Hematopoietic multipotent progenitor cell treated with erythropoietin and hydrocortisone succinate and interleukin-3 and kit ligand, for 4 days (in vitro differentiated cells): ENCODE measurements at places on chromosomes 4 and X.
A peak's percentile ranks its signal among the peaks of the same experiment; 100 is the strongest.

DNA sequence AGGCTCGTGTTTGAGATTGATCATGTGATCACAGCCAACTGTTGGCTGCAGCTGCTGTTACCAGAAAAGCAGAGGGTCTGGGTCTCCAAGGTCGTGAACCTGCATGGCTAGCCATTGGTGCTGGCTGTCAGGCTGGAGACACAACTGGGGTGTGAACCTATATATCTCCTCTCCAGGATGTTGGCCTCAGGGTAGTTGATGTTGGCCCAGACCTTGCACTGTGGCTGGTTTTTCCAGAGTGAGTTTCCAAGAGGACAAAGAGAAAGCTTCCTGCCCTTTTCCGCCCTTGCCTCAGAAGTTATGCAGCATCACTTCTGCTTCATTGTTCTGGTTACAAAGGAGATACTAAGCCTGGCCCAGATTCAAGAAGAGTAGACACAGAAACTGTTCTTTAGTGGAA lies 607.8 kb upstream of the HS3ST1 start:
- no peak for DNase-seq

GRCh38 chr4:15809058-15809457 lies 30.9 kb downstream of the CD38 start:
- peak; percentile 57 for DNase-seq

DNA sequence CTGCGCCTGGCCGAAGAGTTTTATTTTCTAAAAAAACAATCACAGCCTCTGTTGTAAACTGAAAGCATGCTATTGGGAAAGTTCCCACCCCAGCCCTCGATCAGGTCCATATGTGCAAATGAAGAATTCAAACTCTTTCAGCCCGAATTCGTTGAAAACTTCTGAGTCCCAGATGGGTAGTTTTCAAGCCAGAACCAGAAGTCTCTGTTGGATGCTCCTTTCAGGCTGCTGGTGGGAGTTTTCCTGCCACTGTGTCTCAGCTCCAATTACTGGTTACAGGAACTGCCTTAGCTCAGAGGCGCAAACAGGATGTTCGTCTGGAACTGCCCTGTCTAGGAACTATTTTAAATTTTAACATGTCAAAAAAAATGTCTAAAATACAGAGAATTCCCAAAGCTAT lies 9.3 kb upstream of the ALG13 start:
- DNase-seq, result no peak

- DNase-seq, result no peak
These were observed 80.2 kb downstream of the SCD5 start for GRCh38 chr4:82718162-82718940.

- no peak for DNase-seq
These were observed 2.5 kb upstream of the RS1 start for GRCh38 chrX:18674417-18674787.

GRCh38 chr4:169968999-169969398 lies 57.2 kb downstream of the MFAP3L start:
- DNase-seq, result no peak

GRCh38 chr4:126697748-126698147 lies 935.0 kb upstream of the INTU start:
- DNase-seq, result no peak

DNA sequence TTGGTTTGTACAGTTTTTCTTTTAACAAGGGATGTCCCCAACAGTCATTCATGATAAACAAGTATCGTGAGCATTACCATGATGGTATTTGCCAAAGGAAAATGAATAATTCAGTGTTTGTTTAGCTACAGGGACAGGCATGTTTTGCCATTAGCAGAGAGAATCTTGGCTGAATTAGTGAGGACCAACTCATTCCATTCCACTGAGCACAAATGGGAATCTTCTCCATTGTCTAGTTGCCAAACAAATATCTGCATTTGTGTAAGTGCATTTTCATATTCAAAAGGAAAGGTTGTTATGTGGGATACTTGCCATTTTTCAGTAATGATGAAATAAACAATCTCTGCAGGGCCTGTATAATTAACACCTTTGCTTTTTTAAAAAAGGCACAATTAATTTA lies 1762.6 kb downstream of the RPA4 start:
- DNase-seq, result no peak

GRCh38 chr4:55184600-55185523 lies 59.5 kb upstream of the KDR start:
- peak; percentile 40 for DNase-seq

DNA sequence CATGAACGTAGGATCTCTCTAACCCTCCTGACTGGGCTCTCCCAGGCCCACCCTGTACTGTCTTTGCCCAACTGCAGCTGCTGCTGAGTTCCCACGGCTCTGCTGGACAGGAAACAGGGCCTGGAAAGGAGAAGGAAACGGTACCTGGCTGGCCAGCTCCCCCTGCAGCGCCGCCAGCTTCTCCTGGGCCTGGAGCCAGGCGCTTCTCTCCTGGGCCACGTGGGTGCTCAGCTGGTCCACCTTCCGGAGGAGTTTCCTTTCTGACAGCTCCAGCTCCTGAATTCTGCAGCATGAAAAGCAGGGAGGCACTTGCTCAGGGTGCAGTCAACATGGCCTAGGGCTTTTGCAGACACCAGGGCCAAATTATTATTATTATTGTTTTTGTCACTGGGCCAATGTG lies 6.5 kb downstream of the C4orf50 start:
- no peak for DNase-seq

- no peak for DNase-seq
These were observed 140.1 kb upstream of the SMIM31 start for GRCh38 chr4:164613792-164614191.

DNA sequence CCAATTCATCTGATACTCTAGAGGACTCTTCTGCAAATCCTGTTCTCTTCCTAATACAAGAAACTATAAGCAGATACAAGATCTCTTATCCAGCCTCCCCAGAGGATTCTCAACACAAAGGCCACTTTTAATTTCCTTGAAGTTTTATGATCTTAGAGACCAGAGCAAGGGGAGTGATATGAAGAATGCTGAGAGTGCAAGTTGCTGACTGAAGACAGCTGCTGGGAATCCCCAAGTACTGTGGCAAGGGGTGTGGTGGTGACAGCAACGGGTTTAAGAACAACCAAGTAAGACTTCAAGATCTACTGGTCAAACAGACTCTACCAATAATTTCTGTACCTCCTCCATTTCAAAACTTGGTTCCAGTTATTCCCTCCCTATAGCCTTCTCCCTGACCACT lies 7.0 kb downstream of the AMMECR1 start:
- peak; percentile 49 for DNase-seq

DNA sequence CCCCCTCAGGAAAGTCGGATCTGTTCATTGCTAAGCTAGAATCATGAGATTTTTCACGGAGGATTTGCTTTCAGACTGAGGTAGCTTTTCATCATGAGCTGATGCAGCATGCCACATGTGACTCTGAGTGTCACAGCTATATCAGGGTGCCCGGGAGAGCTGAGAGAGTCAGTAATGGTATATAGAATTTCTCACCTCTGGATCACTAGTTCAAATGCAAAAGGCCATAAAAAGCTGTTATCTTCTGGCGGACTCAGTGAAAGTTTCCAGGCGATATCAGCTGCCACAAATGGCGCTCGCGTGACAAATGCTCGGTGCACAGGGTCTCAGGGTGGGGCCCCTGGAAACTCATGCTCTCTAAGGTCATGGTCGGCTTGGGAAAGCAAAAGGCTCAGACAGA lies 150.1 kb downstream of the DHX15 start:
- no peak for DNase-seq

DNA sequence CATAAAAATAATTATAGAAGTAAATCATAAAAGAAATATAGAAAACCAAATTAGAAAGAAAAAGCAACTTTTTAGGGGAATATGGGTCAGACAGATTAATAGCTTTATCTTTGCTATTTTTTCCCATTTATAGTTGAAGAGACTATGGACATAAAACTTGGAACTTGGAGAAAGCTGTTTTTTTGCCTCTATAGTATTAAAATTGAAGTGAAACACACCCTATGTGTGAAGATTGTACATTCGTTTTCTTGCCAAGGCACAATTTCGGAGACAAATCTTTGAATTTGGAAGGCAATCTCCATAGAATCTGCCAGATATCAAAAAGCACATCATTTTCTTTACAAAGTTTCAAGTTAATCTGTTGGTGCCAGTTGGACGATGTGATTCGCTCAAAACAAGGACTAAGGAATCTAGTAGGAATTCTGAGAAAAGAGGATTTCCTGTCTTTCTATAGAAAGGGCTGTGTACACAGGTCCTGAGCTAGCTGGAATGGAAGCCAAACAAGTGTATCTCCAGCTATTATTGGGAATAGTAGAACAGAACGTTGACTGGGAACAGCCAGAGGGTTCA lies 156.3 kb downstream of the SLC7A11 start:
- DNase-seq, result no peak

- DNase-seq, result no peak
These were observed 406.5 kb downstream of the IQCM start for GRCh38 chr4:149409146-149409545.

DNA sequence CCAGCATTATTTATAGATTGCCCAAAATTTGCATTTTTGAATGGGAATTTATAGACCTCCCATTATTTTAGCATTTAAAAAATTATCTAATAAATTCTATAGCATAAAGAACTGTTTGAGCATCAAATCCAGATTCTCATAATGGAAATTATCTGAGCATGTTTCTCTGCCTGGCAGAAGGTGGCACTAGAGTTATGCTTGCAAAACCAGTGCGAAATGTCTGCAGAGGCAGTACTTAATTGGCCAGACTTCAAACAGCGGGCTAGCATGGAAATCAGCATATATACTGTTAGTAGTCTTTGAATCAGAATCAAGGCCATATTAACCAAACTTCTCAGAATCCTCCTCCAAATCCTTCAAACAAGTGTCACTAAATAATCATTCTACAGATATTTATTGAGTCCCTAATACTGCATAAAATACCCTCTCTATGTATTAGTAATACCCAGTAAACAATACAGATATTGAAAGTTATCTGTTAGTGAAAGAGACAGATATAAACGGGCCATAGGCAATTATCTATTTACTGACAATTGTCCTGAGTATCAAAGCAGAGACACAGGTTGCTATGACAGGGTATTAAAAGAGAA lies 78.7 kb upstream of the DCLK2 start:
- peak; percentile 78 for DNase-seq

- no peak for DNase-seq
These were observed 61.5 kb upstream of the MAGEB2 start for GRCh38 chrX:30153881-30154260.

DNA sequence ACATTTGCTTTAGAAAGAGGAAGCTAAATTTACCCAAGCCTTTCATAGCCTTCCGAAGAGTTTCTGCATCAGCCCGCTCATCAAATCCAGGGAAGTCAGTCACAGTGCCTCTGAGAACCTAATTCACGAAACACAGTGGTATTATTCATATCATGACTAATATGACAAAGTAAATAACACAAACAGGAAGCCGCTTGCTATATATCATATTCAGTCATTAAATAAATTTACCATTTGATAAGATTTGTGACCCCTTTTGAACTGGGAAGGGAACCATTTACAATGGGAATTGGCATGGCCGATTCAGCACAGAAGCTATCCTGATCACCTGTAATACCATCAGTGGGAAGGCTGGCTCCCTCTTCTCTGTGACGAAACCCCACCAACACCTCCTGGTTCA lies 10.5 kb downstream of the ANXA5 start:
- DNase-seq, result no peak

DNA sequence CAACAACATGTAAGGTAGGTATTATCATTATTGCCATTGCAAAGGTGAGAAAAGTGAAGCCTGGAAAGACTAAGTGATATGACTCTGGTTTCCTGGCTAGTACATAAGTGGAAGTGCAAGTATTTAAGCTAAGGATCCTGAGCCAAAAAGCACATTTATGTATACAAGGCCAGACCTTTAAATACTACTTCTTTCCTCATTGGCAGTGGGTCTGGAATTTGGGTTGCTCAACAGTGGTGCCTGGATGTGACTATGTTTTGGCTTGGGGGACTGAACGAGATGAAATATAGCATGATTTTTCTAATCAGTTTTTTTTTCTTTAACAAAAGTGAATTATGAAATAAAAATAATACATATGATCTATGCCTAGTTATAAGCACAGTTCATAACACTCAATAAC lies 7.4 kb upstream of the FGF13 start:
- no peak for DNase-seq
